A172 (cell line): ENCODE measurements at places on chromosomes 11 and 22. TPM values are rescaled to one million over a fixed set of nuclear protein-coding genes. Genes with fewer than 3 reads are reported as not detected.

DNA sequence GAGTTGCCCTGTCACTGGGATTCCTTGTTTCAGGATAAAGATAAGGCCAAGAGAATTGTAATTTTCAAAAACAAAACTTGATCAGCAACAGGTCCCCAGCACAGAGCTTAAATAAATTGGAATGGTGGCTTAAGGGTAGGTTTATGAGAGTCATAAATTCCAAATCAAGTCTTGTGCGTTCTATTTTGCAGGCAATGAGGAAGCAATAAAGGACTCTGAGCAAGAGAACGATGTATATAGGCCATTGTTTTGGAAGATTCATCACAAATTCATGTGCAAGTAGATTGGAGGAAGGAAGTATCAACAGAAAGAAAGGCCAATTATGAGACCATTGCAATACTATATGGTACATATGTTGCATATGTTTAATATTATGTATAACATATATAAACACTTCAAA, 65.7 kb upstream of the PGR start:
- no peak for DNase-seq

DNA sequence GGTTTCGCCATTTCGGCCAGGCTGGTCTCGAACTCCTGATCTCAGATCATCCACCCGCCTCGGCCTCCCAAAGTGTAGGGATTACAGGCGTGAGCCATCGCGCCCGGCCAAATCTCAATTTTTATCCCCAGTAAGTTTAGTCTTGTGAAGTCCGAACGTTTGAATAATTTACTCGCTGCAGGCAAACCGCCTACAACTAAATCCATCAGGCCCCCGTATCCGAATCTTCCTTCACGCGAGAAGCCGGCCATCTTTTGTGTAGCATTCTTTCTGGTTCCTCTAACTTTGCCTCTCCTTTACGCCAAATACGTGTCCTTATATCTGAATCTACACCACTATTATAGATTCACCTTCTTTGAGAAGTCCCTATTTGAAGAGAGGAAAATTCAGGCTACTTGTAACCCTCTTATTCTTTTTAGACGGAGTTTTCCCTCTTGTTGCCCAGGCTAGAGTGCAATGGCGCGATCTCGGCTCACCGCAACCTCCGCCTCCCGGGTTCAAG, 581 bp upstream of the EIF3L start:
- no peak for DNase-seq

DNA sequence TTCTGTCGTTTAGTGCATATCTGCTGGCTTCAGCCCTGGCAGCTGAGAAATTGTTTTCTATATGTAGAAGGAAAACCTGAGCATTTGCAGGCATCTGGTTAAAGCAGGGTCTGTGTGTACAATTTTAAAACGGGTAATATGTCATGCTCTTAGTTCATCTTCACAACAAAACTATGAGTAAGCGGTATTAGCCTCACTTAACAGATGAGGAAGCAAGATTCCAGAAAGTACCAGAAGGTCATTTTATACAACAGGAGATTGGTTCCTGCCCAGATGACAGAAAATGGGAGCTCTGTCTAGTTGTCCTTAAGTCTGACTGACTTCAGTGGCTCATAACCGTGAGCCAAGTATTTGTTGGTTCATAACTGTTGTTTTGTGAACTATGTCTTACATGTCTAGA, 1.1 kb downstream of the TIMM10B start:
- no peak for DNase-seq

LGR4 gene
- 10.0 and 10.1 TPM in 2 replicates for total RNA-seq

APOA5 gene
- not detected in 2 replicates for total RNA-seq

MS4A12 gene
- total RNA-seq, result not detected in 2 replicates

LRRC10B gene
- not detected in 2 replicates for total RNA-seq

DNA sequence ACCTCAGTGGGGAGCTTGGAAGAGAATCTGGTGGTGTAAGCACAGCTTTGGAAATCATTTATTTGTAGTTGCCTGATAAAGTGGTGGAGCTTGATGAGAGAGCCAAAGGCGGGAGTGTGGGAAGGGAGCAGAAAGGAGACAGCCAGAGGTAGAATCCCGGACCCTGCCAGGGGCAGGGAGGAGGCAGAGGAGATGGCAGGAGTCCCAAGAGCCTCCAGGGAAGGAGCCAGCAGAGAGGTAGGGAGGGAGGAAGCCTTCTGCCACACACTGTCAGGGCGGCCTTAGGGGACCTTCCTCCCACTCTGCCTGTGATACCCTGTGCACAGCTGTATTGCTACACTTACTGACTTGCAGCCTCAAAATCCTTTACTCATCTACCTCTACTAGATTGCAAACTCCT, 15.4 kb downstream of the SCUBE2 start:
- no peak for DNase-seq
